A549 treated with AZD2906 at 1 μM for 4 hours (cell line): ENCODE measurements at places on chromosomes 4 and X. TPM values are rescaled to one million over a fixed set of nuclear protein-coding genes. Genes with fewer than 3 reads are reported as not detected.

ADAMTS3 gene
- 0.01 TPM in 1 of 5 replicates, not detected in the others for total RNA-seq

FREM3 gene
- not detected in 5 replicates for total RNA-seq

CLGN gene
- 4.5 to 6.3 TPM (median 5.0 TPM) in 5 replicates for total RNA-seq

USP17L21 gene
- not detected in 5 replicates for total RNA-seq

NXT2 gene
- 8.2 to 10.4 TPM (median 9.2 TPM) in 5 replicates for total RNA-seq

RIBC1 gene
- total RNA-seq, result 0.74 to 0.88 TPM (median 0.85 TPM) in 5 replicates

FATE1 gene
- total RNA-seq, result 0.17 TPM in 1 of 5 replicates, not detected in the others

FOXP3 gene
- total RNA-seq, result 0.07 to 0.14 TPM (median 0.10 TPM) in 5 replicates

PAGE5 gene
- not detected in 5 replicates for total RNA-seq

ANAPC4 gene
- 11.0 to 13.1 TPM (median 11.9 TPM) in 5 replicates for total RNA-seq

MAGIX gene
- 2.3 to 3.9 TPM (median 3.3 TPM) in 5 replicates for total RNA-seq

FMR1NB gene
- not detected in 5 replicates for total RNA-seq
